ENCODE measurements at places on chromosomes 13 and 19.

GRCh38 chr13:73623281-73623680 is 510.9 kb downstream of the KLF12 start:
- DNase-seq, result no peak

- DNase-seq, result peak; percentile 54
Measured at GRCh38 chr19:37953171-37953917, 46.3 kb downstream of the SIPA1L3 start.

DNA sequence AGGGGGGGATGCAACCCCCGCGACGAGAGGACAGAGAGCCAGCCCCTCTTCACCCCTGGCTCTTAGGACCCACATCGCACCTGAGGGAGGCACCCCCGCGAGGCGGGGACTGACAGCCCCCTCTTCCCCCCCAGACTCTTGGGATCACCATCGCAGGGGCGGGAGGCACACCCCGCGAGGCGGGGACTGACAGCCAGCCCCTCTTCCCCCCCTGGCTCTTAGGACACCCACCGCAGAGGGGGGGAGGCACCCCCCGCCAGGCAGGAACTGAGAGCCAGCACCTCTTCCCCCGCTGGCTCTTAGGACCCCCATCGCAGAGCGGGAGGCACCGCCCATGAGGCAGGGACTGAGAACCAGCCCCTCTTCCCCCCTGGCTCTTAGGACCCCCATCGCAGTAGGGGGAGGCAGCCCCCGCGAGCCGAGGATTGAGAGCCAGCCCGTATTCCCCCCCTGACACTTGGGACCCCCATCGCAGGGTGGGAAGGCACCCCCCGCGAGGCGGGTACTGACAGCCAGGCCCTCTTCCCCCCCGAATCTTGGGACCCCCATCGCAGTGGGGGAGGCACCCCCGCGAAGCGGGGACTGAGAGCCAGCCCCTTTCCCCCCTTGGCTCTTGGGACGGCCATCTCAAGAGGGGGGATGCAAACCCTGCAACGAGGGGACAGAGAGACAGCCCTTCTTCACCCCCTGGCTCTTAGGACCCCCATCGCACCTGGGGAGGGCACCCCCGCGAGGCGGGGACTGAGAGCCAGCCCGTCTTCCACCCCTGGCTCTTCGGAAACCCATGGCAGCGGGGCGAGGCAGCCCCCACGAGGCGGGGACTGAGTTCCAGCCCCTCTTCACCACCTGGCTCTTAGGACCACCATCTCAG is 2425.1 kb upstream of the PCDH20 start:
- no peak for DNase-seq

DNA sequence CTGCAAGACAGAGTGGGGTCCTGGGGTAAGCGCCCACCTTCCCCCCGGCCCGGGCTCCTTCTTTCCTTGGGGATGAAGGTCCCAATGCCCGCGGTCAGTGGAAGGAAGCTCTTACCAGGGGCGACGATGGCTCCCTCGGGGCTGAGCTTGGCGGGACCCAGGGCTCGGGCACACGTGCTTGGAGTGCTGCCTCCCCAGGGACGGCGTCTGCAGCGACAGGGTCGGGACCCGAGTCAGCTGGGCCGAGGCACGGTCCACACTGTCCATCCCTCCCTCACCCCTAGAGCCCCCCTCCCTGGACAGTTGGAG is 3.5 kb downstream of the JSRP1 start:
- DNase-seq, result no peak

DNA sequence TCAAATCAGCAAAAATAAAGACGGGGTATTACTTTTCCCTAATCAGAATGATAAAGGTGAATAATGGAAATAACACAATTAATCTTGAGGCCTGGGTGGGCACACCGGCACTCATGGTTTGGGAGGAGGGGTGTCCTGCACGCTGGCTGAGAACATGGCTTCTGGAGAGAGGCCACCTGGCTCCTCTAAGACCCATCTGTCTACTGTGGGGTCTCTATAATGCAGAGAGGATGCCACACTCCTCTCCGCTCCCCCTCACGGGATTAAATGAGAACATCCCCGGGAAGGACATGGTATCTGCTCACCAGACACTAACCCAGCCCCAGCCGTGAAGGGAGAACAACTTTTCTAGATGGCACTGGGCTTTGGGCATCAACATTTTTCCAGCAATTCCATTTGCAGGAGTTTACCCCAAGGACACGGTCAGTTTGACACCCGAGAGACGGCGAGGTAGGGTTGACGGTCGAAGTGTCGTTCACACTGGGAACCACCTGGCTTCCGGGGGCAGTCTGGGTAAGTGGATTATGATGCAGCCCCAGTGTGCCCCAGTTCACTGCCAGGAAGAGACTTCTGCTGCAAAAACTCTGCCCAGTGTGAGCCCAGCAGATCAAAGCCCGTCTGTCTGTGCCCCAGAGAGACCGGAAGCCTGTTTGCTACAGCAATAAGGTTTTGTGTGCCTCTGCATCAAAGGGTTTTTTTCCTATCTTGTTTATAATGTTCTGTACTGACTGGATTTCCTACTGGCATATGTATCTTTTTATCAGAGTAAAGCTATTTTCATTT is 56.6 kb downstream of the CEBPG start:
- DNase-seq, result no peak

GRCh38 chr19:46714444-46715106 is 2.3 kb downstream of the PRKD2 start:
- peak; percentile 31 for DNase-seq

DNA sequence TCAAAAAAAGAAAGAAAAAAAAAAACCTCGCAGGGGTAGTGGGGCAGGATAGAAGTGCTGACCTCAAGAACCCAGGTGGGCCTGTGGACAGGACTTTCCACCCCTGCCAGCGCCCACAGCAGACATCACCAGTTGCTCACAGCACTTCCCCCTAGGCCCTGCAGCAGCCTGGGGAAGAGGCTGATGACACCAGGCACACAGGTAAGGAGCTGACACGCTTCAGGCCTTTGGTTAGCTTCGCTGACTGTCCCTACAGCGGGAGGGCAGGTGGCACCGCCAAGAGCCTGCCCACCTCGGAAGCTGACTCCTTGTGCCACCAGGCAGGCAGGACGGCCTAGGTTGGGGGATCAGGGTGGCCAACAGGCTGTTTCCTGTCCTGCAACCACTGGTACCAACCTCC is 8.9 kb downstream of the LONP1 start:
- no peak for DNase-seq

DNA sequence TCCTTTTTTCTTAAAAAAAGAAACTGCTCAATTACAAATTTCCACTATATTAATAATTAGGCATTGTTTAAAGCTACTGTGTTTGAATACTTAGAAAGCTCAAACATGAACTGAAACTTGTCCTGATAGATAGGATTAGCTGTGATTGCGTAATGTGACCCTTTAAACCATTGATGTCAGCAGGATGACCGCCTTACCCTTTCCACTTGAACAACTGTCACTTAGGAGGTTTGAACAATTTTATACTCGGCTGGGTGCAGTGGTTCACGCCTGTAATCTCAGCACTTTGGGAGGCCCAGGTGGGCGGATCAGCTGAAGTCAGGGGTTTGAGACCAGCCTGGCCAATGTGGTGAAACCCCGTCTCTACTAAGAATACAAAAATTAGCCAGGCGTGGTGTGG is 2.9 kb downstream of the LAMP1 start:
- no peak for DNase-seq

- no peak for DNase-seq
Measured at GRCh38 chr13:112064222-112064621, 2.7 kb upstream of the SOX1 start.

DNA sequence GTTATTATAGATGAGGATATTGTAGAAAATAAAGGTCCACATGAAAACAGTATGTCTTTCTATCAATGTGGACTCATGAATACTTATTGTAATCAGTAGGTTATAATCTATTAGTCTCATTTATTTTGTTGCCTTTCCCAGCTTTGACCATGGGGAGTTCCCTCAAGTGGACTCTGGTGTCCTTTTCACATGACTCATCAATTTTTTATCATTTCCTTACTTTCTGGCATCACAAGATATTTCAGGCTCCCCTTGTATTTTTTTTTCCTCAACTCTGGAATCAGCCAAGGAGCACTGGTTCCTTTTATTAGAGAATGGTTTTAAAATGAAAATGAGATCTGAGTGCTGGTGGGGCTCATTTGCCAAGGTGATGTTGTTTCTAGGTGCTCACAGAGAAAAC is 63.4 kb upstream of the DIAPH3 start:
- no peak for DNase-seq

DNA sequence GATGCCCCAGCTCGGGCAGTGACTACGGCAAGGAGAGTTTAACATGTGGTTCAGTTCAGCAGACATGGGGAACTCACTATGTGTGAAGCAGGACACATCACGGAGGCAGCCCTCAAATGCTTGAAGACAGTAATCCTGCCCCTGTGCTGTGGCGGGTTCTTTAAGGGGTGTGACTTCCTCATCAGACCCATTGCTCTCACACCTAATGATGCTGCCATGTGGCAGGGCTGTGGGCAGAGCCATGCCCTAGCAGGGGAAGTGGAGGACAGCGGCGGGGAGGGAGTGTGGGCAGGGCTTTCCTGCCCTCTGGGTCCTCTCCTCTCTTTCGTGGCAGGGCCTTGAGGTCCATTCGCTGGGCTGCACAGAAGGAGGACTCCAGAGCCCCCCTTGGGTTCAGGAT is 131.1 kb upstream of the GJB6 start:
- DNase-seq, result no peak

DNA sequence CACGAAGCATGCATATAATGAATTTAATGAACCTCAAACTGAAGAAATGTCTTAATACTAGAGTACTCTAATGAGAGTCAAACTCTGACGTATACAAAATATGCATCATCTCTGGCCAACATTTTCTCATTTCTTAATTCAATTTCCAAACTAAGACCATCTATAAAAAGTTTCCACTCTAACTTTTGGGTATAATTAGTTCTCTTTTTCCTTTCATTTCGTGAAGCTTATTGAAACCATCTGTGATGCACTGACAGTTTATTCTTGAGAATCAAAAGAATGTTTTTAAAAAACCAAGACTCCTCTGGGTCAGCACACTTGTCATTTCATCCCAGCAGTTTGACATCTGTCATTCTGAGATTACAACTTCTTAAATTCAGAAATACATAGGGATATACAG is 90.0 kb downstream of the CAB39L start:
- no peak for DNase-seq

DNA sequence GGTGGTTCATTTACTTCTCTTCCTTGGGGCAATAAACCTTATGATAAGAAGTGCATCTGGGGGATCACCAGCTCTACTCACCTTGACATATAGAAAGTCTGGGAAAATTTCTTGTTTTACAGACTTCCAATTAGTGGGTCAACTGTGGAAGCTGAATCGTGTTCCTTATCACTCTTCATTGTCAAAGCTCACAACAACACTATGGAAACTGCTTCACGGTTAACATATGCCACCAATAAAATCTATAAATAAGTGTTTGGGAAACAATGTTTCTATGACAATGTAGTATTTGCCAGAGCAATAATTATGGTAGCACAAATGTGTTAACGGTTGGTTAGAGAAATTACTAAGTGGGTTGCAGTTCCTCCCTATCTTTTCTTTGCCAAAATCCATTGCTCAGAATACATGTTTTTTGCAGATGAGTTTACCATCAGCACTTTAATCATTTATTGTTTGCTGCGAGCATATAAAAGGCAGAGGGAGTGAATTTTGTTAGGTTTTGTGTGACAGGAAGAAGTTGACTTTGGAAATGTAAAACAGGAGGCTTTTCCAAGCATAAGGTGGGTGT is 321.8 kb downstream of the RFC3 start:
- DNase-seq, result no peak

GRCh38 chr19:1676351-1677266 is 24.2 kb upstream of the TCF3 start:
- no peak for DNase-seq

DNA sequence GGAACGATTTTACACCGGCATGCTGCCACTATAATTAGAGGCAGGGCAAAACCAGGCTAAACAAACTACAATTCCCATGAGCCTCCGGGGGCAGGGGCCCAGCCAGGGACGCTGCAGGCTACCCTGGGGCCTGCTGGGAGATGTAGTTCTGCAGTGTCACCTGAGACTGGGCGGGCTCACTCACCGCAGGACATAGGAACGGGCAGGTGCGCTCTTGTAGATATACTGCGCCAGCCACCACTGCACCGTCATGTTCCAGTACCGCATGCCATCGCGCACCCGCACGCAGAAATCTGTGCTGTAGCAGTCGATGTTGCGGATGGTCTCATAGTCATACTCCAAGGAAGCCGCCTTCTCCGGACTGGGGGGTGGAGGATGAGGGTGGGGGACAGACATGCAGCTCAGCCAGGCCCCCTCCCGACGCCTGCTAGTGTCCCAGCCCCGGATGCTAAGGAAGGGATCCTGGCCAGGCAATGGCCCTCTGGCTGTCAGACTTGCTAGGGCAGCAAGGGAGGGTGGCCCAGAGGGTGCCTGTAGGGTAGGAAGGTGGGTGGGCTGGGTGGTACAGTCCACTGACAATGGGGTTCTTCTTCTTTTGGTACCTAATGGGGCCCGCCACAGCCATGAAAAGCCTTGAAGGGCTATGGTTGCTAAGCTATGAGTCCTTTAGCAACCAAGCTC is 5.8 kb upstream of the TMC4 start:
- no peak for DNase-seq

GRCh38 chr19:54207983-54208783 is 7.5 kb downstream of the RPS9 start:
- DNase-seq, result peak; percentile 29

- DNase-seq, result no peak
Measured at GRCh38 chr13:100442095-100442832, 146.3 kb downstream of the GGACT start.

- peak; percentile 46 for DNase-seq
Measured at GRCh38 chr19:10503002-10503789, at the start of gene KEAP1. KEAP1 (minus strand) TSS chr19:10503356; CDS start chr19:10500033, 3,323 bp downstream.

DNA sequence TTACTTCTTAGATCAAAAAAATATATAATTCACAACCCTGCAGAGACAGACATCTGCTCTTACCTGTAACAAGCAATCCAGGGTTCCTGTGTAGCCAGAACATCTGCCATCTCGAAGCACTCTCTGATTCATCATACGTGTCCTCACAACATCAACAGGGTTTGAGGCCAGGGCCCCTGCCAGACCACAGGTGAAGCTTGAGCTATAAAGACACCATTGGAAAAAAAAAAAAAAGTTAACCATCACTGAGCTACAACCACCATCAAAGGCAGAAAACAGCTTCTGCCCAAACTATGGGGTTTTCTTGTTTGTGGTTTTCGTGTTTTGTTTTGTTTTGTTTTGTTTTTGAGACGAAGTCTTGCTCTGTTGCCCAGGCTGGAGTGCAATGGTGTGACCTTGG is 19.3 kb downstream of the SLC25A30 start:
- no peak for DNase-seq

GRCh38 chr19:17420475-17420924 is 653 bp downstream of the MVB12A start:
- DNase-seq, result peak; percentile 48

DNA sequence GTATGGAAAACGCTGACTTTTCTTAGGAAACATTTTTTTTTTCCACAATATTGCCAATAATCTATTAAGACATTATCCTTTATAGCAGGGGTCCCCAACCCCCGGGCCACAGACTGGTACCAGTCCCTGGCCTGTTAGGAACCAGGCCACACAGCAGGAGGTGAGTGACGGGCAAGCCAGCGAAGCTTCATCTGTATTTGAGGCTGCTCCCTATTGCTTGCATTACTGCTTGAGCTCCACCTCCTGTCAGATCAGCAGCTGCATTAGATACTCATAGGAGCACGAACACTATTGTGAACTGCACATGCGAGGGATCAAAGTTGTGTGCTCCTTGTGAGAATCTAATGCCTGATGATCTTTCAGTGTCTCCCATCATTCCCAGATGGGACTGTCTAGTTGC is 793.7 kb downstream of the SLITRK5 start:
- DNase-seq, result no peak

All from PC-9 (cell line).